ENCODE measurements at places on chromosomes 5 and 9. TPM values are rescaled to one million over a fixed set of nuclear protein-coding genes. Genes with fewer than 3 reads are reported as not detected.

The ZSWIM6 gene
- total RNA-seq, result 5.5 TPM

The TMEM232 gene
- total RNA-seq, result not detected

The CRHBP gene
- not detected for total RNA-seq

The SPEF2 gene
- 2.0 TPM for total RNA-seq

The FOXD4L6 gene
- not detected for total RNA-seq

The LHX2 gene
- total RNA-seq, result 3.5 TPM

The C9 gene
- not detected for total RNA-seq

The FREM1 gene
- total RNA-seq, result not detected

The CERCAM gene
- 32.0 TPM for total RNA-seq

The NR6A1 gene
- 1.9 TPM for total RNA-seq

The GOLM1 gene
- total RNA-seq, result 107 TPM

The OR2K2 gene
- not detected for total RNA-seq

The PLPP6 gene
- total RNA-seq, result 10.8 TPM

The ACTBL2 gene
- 0.05 TPM for total RNA-seq

The CCDC69 gene
- 1.5 TPM for total RNA-seq

The SPATA31A3 gene
- not detected for total RNA-seq

The FGFR4 gene
- 22.8 TPM for total RNA-seq

The SERF1A gene
- total RNA-seq, result 0.95 TPM

The ACER2 gene
- 3.0 TPM for total RNA-seq

The LPAR1 gene
- total RNA-seq, result 24.7 TPM

The ADAMTS2 gene
- total RNA-seq, result 0.08 TPM

The SPINK13 gene
- total RNA-seq, result 0.31 TPM

The BTNL8 gene
- total RNA-seq, result not detected

The CDX1 gene
- not detected for total RNA-seq

The IFNA4 gene
- not detected for total RNA-seq

The SLCO4C1 gene
- total RNA-seq, result 0.02 TPM

The PARP8 gene
- total RNA-seq, result 0.11 TPM

The LCP2 gene
- total RNA-seq, result not detected

The PRSS3 gene
- 8.8 TPM for total RNA-seq

The OCLN gene
- 10.9 TPM for total RNA-seq

The CHSY3 gene
- 0.36 TPM for total RNA-seq

The MTREX gene
- 42.1 TPM for total RNA-seq

The RXRA gene
- total RNA-seq, result 39.9 TPM

The FOXE1 gene
- 2.3 TPM for total RNA-seq

The PCA3 gene
- not detected for total RNA-seq

The S100Z gene
- not detected for total RNA-seq

The KCTD16 gene
- not detected for total RNA-seq

The GPX3 gene
- total RNA-seq, result 20.3 TPM

The IGFBPL1 gene
- 2.5 TPM for total RNA-seq

The NMUR2 gene
- 0.22 TPM for total RNA-seq

The NEUROG1 gene
- total RNA-seq, result not detected

The ZFP37 gene
- total RNA-seq, result 1.7 TPM

The ANKRD31 gene
- total RNA-seq, result 0.06 TPM

The C9orf152 gene
- 0.25 TPM for total RNA-seq

The TEK gene
- 0.18 TPM for total RNA-seq

The GPR21 gene
- not detected for total RNA-seq

The RHOBTB3 gene
- total RNA-seq, result 7.9 TPM

The MCC gene
- total RNA-seq, result 0.26 TPM

The TERT gene
- 2.7 TPM for total RNA-seq

The MARCOL gene
- total RNA-seq, result not detected

The IL5 gene
- total RNA-seq, result 0.47 TPM

The GLRA1 gene
- not detected for total RNA-seq

The SYNPO gene
- 17.3 TPM for total RNA-seq

The SPATA31E1 gene
- total RNA-seq, result not detected

The SLC23A1 gene
- 1.4 TPM for total RNA-seq

The RAD17 gene
- 15.7 TPM for total RNA-seq

The IL33 gene
- total RNA-seq, result 0.27 TPM

The PKD2L2 gene
- total RNA-seq, result not detected

The RORB gene
- not detected for total RNA-seq
